ENCODE measurements at places on chromosomes 5 and 9.
A peak's percentile ranks its signal among the peaks of the same experiment; 100 is the strongest.

- DNase-seq = no peak
Observed at GRCh38 chr9:134285215-134285845, 40.9 kb upstream of the RXRA start.

GRCh38 chr9:114592356-114592755 is 4.8 kb downstream of the ATP6V1G1 start:
- DNase-seq = no peak

DNA sequence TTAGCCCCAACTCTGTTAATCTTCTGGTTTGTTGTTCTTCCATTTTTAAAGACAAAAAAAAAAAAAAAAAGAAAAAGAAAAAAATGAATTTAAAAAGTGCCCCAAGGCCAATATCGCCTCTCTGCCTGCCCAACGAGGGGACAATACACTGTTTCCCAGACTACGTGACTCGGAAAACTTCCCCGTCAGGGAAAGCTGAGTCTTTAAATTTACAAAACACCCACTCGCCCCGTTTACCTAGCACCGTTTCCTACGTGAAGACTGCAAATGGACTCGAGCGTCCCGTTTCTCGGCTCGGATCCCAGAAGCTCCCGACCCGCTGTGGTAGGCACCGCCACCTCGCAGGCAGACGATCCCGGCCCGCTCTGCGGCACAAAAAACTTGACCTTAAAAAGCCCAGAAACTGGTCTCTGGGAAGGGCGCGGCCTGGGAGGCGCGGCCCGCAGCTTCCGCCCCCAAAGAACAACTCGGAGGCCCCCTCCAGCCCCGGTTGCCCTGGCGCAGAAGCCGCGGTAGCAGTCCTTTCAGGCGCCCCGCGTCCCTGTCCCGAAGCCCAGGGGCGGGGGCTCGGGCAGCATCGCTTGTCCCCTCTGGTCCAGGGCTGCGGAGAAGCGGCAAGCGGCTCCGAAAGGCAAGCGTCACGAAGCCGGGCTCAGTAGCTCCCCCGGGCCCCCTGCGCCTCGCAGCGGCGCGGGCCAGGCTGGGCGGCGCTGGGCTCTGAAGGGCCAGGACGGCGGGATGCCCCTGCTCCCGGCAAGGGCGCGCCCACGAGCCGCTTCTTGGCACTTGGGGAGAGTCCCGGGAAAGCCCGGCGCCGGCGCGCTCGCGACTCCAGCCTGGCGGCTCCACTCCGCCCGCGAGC is at the start of gene GCNT4:
TSS of gene GCNT4 (minus strand) at position 367 of the 862 bp plus-strand sequence. CDS start 22,521 bp downstream, outside the sequence.
- DNase-seq = no peak

GRCh38 chr9:22286661-22287060 is 160.0 kb upstream of the DMRTA1 start:
- DNase-seq = no peak

- DNase-seq = no peak
Observed at GRCh38 chr5:118762291-118762690, 226.1 kb downstream of the DTWD2 start.

GRCh38 chr9:10014889-10015288 is 597.9 kb downstream of the PTPRD start:
- peak; percentile 79 for DNase-seq
